ENCODE measurements at places on chromosomes 1 and 21. TPM values are rescaled to one million over a fixed set of nuclear protein-coding genes. Genes with fewer than 3 reads are reported as not detected.

- DNase-seq: no peak
Observed at GRCh38 chr1:68565923-68566322, 69.0 kb upstream of the DEPDC1 start.

- DNase-seq: no peak
Observed at GRCh38 chr1:60558236-60558635, 484.7 kb upstream of the C1orf87 start.

- DNase-seq: no peak
Observed at GRCh38 chr21:44275041-44275440, 10.6 kb upstream of the AIRE start.

DNA sequence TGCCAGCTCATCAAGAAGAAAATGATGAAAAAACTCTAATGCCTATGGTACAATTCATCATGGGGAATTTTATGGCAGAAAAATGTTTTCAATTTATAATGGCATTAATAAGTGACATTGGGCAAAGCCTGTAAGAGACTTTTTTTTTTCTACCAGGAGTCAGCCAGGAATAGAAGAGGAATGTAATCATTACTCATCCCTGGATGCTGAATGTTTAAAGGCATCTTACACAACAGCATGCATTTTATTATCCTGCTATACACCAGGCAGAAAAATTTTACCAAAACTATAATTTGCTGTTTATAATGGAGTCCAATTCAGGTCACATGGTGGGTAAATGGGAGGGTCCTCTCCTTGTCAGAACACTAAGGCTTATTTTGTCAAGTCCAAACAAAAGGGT lies 189.9 kb upstream of the BEND5 start:
- DNase-seq: no peak

DNA sequence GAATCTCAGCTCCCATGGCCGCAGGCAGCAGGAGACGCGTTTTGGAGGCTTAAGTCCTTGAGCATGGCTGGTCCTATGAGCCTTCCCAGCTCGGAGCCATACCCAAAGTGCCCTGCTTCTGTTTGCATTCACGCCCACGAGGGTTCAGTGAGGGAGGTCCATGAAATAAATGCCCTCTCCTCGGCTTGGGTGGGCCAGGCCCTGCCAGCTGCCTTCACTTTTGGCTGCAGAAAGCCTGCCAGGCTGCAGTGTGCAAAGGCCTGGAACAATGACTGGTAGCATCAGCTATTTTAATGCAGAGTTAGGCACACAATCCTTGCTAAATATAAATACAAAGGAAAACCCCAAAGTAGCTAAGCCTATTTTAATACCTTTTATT lies 49.4 kb downstream of the H3-3A start:
- DNase-seq: no peak

GRCh38 chr21:32278103-32278502 lies 746 bp downstream of the MIS18A start:
- DNase-seq: no peak

DNA sequence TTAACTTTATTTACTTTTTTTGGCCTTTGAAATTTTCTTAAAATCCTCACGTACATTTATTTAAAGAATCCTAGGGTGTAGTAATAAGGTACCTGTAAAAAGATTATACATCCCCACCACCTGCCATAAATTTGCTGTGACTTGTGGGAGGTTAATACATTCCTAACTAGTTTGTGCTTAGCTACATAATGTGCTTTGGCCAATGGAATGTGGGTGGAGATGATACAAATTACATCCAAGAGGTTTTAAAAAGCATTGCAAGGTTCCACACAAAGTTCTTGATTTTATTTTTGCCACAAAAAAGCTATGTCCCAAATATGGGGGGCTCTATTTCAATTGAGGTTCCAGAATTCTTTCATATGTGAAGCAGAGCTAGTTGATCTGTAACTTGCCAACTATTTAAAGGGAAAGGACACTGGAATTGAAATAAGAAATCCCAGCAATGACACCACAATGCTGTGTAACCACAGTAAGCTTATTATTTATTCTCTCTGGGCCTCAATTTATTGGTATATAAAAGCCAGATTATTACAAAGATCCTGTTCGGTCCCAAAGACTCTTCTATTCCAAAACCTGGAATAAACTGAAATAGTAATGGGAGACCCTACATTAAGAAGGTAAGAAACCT lies 15.7 kb downstream of the ASPM start:
- no peak for DNase-seq

GRCh38 chr1:205043866-205044265 lies 854 bp downstream of the CNTN2 start:
- no peak for DNase-seq

DNA sequence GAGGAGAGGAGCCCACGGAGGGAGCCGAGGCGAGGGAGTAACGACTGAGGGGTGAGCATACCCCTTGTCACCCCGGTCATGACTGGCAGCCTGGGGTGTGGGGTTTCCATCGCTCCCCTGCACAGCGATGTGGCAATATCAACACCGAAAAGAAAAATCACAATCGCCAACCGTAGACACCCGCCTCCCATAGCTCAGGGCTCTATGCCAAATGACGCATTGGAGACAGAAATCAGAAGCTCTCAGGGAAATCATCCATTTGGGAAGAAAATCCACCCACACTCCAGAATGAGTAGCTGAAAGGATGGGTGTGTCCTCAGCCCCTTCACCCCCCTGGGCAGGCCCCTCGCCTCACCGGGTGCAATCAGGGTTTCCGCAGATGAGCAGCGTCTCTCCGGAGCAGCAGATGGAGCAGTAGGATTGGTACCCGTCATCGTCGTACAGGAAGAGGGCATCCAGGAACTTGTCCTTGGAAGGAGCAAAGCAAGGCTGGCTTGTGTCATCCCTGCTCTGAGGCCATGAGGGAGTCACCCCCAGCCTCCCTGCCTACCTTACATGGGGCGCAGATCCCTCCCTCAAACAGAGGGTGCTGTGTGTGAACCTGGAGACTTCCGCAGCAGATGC lies 2.5 kb downstream of the DNMT3L start:
- DNase-seq: no peak

GRCh38 chr1:53365437-53366063 lies 37.7 kb upstream of the LRP8 start:
- no peak for DNase-seq

GRCh38 chr1:229756666-229757065 lies 130.6 kb downstream of the URB2 start:
- no peak for DNase-seq

DNA sequence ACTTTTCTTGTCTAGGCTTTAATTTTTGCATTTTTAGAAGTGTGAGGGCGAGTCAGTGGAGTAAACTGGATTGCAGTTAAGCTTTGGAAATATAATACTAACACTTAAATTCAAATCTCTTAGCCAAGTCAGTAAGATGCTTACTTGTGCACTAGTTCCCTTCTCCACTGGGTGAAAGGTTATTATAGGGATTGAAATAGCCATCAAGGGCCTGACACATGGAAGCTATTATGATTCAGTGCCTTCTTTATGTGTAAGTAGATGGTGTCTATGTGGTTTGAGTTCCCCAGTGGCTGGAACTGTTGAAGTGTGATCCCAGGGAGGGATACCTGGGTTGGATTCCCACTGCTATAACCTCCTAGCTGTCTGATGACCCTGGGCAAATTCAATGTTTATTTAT lies 24.7 kb upstream of the DMRTA2 start:
- no peak for DNase-seq

GRCh38 chr1:18396247-18396980 lies 84.3 kb upstream of the KLHDC7A start:
- DNase-seq: no peak

- no peak for DNase-seq
Observed at GRCh38 chr1:231666937-231667608, 40.5 kb downstream of the DISC1 start.

GRCh38 chr1:53620061-53620855 lies 118.7 kb downstream of the GLIS1 start:
- DNase-seq: no peak

DNA sequence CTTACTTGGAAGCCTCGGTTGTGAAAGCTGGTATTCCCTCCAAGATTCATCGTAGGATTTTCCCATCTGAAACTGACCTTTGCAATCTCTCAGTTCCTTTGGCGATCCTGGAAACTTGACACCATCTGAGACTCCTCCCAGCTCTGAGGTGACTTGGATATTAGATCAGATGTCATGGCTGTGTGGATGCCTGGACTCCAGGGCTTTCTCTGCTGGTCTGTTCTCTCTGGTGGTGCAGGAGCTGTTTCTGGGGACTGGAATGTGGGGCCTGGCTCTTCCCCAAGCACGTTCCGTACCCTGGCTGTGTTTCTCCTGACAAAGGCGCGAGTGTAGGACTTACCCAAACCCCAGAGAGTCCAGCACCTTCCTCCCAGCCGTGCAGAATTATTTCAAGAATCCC lies 252.2 kb downstream of the RPS6KC1 start:
- no peak for DNase-seq

DNA sequence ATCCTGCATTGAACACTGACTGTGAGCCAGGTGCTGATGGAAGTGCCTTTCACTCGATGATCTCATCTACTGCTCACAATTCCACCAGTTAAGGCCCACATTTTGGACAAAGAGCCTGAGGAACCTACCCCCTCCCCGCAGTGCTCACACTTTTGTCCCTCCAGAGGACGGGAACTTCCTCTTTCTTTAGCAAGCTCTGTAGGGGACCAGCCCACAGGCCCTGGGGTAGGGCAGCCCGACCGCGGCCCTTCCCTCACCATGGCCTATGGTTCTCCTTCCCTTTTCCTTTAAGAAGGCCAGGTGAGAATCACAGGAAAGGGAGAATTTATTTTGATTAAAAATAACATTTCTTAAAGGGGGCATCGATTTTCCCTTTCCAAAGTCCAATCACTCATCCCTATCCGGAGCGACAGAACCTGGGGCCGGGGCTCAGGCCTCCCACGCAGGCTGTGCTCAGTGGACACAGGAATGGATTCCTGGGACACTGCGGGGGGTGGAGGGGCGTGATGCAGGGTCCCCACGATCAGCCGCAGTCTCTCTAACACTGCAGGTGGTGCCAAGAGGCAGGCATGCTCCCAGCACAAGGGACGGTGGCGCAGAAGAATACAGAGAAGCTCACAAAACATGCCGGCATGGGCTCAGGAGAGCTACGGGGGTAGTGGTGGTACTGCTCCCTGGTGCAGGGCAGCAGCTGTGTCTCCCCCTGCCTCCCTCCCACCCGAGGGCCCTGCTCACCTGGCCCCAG lies 8.9 kb upstream of the KCNE1 start:
- no peak for DNase-seq

GRCh38 chr1:66048011-66048410 lies 255.3 kb downstream of the PDE4B start:
- DNase-seq: no peak

- no peak for DNase-seq
Observed at GRCh38 chr1:113250161-113250560, 140.2 kb upstream of the MAGI3 start.

DNA sequence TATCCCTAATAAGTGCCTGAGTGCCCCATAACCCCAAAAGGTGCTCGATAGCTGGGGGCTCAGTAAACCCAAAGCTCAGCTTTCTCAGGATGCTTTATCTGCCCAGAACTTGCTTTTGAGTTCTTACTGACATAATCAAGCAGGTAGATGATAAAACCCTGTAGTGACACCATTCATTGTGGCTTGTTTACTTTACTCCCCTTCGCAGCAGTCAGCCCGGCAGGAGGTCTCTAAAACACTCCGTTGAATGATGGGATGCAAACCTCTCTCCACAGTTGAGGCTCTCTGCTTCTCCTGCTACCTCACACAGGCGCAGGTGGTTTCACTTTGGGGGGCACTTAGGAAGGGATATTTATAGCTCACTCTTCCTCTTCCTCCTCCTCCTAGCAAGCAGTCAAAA lies 349.4 kb downstream of the HLX start:
- no peak for DNase-seq

DNA sequence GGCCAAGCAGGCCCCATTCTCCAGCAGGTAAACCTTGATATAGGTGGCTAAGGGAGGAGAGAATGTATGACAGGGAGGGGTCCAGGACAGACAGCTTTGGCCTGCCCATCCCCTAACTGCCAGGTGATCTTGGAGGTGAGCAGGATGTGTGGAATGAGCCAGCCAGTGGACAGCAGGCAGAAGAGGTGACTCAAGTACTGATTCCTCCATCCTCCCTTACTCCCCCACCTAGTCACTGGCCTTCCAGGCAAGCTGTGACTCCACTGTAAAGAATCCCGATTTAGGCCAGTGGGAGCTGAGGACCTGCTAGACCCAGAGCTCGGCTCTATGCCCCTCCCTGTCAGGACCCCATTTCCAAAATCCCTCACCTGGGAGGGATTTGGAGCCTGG lies 36.6 kb downstream of the RIMS3 start:
- DNase-seq: no peak

- no peak for DNase-seq
Observed at GRCh38 chr1:40421431-40422384, 28.6 kb upstream of the ZFP69B start.

PLA2G4A gene
- total RNA-seq: 4.9 TPM

NR1I3 gene
- total RNA-seq: not detected

ARHGEF16 gene
- not detected for total RNA-seq

TEDDM1 gene
- not detected for total RNA-seq

Data from activated T-cell treated with anti-CD3 and anti-CD28 coated beads, Interleukin-2, amount 50 U/mL, for 72 hours (primary cell).